Ovary (tissue), 10 donors: ENCODE measurements at places on chromosomes 5 and 9. TPM values are rescaled to one million over a fixed set of nuclear protein-coding genes. Genes with fewer than 3 reads are reported as not detected.

- no peak overlapping the region for H3K27ac ChIP-seq
- H3K4me1 ChIP-seq, result no peaks in the 10 kb centered on the region
- no peak overlapping the region for H3K4me3 ChIP-seq
- no peaks in the 10 kb centered on the region for H3K27me3 ChIP-seq
- no peaks in the 10 kb centered on the region for H3K36me3 ChIP-seq
Observed at GRCh38 chr5:145162626-145163025, 672.5 kb downstream of the PRELID2 start.

- H3K36me3 ChIP-seq, result no peaks in the 10 kb centered on the region
- peaks cover 3% of the 10 kb centered on the region for H3K4me1 ChIP-seq
- H3K27me3 ChIP-seq, result no peaks in the 10 kb centered on the region
- H3K27ac ChIP-seq, result no peak overlapping the region
- DNase-seq, result no peak
Observed at GRCh38 chr5:89346573-89346972, 463.6 kb upstream of the MEF2C start.

GRCh38 chr5:181164076-181164952 is 16.9 kb downstream of the OR2V2 start:
- no peaks in the 10 kb centered on the region for H3K36me3 ChIP-seq
- H3K27ac ChIP-seq, result no peak overlapping the region
- no peak overlapping the region for H3K4me3 ChIP-seq
- no peak for DNase-seq

- H3K4me1 ChIP-seq, result no peaks in the 10 kb centered on the region
- H3K27ac ChIP-seq, result no peak overlapping the region
- no peaks in the 10 kb centered on the region for H3K27me3 ChIP-seq
- H3K36me3 ChIP-seq, result no peaks in the 10 kb centered on the region
- H3K4me3 ChIP-seq, result no peak overlapping the region
Observed at GRCh38 chr5:175697846-175698245, 40.0 kb downstream of the HRH2 start.

The SLC6A7 gene
- polyA plus RNA-seq, result 0.02 TPM

- no peak overlapping the region for H3K27ac ChIP-seq
- H3K27me3 ChIP-seq, result no peaks in the 10 kb centered on the region
- no peak overlapping the region for H3K4me3 ChIP-seq
- no peak for DNase-seq
Observed at GRCh38 chr5:179385914-179386313, 40.7 kb upstream of the ADAMTS2 start.
